ENCODE measurements at places on chromosomes 5 and 9.
A peak's percentile ranks its signal among the peaks of the same experiment; 100 is the strongest.

DNA sequence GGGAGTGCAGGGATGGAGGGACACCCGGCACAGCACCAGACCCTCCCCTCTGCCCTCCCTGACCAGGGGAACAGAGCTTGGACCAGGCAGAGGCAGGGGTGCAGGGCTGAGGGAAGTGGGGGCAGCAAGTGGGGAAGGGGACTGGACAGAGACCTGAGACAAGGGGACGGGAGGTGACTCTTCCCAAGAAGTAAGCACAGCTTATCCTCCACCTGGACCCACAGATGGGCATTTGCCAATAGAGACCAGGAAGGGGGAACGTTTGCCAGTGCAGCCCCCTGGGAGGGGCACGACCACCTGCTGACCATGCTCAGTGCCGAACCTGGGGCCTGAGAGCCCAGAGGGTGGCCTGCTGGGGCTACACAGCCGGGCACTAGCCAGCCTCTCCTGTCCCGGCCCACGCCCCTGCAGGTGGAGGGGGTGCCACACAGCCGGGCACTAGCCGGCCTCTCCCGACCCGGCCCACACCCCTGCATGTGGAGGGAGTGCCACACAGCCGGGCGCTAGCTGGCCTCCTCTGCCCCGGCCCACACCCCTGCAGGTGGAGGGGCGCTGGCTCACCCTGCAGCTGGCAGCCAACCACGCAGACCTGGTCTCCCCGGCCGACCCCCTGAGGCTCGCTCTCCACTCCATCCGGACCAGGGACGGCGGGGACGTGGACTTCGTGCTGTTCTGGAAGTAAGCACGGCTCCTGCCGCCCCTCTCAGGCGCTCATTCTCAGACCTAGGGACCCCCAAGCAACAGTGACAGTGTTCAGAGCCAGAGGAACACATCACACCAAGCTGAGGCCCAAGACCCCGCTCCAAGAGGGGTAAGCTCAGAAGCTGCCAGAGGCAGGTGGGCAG is 24.3 kb downstream of the GLT6D1 start:
- DNase-seq: no peak

DNA sequence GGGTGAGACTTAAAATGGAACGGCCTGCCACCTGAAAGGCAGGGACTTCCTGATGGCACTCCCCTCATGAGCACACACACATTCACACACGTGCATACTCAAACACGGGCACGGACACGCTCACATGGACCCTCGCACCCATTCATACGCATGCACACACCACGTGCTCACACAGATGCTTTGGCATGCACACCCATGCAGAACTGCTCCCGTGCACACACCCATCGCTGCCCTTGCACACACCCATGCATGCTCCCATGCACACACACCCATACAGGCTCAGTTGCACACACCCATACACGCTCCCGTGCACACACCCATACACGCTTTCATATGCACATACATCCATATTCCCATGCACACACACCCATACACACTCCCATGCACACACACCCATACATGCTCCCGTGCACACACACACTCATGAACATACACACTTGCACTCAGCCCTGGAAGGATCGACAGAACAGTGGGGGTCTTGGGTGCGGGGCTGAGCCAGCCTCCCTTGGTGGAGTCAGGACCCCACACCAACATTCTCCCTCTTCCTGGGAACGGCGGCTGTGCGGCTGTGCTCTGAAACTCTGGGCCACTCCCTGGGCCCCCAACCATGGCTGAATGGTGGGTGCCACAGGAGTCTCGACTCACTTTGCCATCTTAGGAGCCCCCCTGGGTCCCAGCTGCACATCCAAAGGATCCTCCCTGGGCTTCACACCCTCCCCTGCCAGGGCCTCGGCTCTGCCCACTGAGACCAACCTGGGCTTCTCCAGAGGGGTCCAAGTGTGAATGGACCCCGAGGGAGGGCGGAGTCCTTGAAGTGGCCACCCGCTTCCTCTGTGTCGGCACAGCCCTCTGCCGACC is 115.2 kb downstream of the RXRA start:
- no peak for DNase-seq

- DNase-seq: no peak
Measured at GRCh38 chr5:114367029-114367428, 5.2 kb downstream of the KCNN2 start.

DNA sequence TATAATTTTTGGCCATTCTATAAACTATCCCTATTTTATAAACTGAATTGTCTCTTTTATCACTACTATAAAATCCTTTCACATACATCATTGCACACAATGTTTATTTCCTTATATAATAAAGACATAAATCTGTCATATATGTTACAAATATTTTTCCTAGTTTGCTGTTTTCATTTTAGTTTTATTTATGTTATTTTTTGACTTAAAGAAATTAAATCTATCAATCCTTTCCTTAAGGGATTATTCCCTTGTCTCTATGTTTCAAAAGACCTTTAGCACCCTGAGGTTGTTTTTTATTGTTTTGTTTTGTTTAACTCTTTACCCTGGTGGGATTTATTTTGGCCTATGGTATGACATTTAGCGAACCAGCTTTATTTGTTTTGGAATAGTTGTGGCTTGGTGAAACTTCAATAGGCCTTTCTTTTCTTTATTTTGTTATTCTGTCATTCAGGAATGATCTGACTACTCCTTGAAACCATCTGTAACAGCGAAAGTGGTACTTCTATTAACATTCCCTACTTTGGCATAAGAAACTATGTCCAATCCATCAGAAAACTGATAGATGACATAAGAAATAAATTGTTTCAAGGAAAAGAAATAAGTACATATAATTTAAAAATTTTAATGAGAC is 125.9 kb downstream of the CEP120 start:
- DNase-seq: no peak

DNA sequence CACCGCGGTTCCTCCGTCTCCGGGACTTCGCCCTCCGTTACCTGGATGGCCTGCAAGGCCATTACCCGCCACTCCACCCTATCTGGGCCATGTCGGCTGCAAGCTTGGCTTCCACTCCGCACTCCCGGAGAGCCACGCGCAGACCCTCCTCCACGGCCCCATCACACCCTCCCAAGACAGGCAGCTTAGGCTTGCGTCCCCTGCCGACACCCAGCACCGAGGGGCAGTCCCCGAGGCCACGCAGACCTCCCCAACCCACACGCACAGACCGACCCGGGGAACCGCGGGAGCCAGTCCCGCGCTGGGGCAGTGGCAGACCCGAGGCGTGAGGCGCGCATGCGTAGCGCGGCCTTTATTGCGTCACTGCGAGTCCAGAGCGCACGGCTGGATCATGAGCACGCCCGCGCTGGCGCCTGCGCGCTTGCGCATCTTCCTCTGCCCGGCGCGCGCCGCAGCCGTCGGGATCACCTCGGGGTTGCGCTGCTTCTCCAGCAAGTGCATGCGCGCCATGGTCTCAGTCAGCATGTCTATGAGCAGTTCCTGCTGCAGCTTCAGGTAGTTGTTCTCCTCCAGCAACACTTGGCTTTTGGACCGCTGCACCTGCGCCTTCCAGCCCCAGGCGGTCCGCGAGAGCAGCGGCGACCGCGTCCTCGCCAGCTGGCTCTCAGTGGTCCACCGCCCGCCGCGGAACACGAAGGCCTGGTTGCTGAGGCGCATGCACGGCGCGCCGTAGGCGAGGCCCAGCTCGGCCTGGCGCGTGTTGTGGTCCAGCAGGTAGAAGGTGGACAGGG is 2.4 kb downstream of the CBY3 start:
- DNase-seq: peak; percentile 90
